ENCODE measurements at places on chromosomes 1 and 21. TPM values are rescaled to one million over a fixed set of nuclear protein-coding genes. Genes with fewer than 3 reads are reported as not detected.

GRCh38 chr1:200786788-200787187 lies 48.1 kb downstream of the CAMSAP2 start:
- DNase-seq, result no peak
- no peak overlapping the region for H3K27ac ChIP-seq
- no peaks in the 10 kb centered on the region for H3K36me3 ChIP-seq
- H3K4me3 ChIP-seq, result no peak overlapping the region
- no peaks in the 10 kb centered on the region for H3K4me1 ChIP-seq

DNA sequence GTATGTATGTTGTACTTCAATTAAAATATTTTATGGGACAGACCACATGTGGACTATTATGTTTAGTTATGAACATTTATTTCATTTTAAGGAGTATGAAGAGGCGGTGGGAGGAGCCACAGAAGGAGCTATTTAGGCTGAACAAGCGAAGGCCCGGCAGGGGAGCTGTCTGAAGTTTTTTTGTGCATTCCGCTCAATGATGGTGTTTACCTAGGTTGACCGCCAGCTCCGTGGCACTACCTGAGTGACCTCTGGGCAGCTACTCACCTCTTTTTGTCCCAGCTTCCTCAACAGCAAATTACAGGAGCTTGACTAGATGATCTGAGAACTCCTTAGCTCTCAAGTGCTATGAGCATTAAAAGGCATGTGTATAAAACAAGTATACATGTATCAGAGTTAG lies 32.7 kb upstream of the C1orf198 start:
- no peaks in the 10 kb centered on the region for H3K27me3 ChIP-seq
- no peak overlapping the region for H3K4me3 ChIP-seq
- DNase-seq, result no peak
- no peak overlapping the region for H3K27ac ChIP-seq
- no peaks in the 10 kb centered on the region for H3K36me3 ChIP-seq

The SGIP1 gene
- total RNA-seq, result 3.1 TPM

DNA sequence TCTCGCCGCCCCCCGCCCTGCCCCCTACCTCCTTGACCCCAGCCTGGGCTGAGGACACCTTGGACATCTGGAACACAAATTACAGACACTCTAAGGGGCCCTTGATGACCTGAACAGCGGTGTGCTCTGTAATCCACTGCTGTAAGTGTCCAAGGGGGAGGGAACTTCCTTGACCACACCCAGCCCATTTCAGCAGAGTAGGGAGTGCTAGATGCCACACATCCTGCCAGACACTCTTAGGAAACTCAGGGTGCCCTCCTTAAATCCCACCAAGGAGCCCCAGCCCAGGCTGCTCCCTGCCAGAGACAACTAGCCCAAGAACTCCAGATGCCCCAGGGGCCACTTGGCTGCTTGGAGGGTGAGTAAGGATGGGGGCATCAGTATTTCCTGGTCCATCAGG lies 282.2 kb downstream of the RRAGC start:
- H3K27me3 ChIP-seq, result peaks cover 23% of the 10 kb centered on the region
- no peaks in the 10 kb centered on the region for H3K4me1 ChIP-seq
- DNase-seq, result no peak

GRCh38 chr1:78292361-78292760 lies 198.4 kb upstream of the PTGFR start:
- no peak overlapping the region for H3K4me3 ChIP-seq
- no peak overlapping the region for H3K27ac ChIP-seq
- DNase-seq, result no peak
- no peaks in the 10 kb centered on the region for H3K27me3 ChIP-seq

- H3K27me3 ChIP-seq, result no peaks in the 10 kb centered on the region
- peak; percentile 86 for DNase-seq
- peak overlapping the region; percentile 21 for H3K27ac ChIP-seq
- no peaks in the 10 kb centered on the region for H3K36me3 ChIP-seq
- H3K4me1 ChIP-seq, result peaks cover 5% of the 10 kb centered on the region
These were observed 80.3 kb upstream of the ARTN start for GRCh38 chr1:43853161-43853921.

GRCh38 chr1:235050911-235051360 lies 77.7 kb downstream of the TOMM20 start:
- no peak for DNase-seq
- H3K4me3 ChIP-seq, result no peak overlapping the region
- no peaks in the 10 kb centered on the region for H3K27me3 ChIP-seq
- peak overlapping the region; percentile 4 for H3K27ac ChIP-seq

GRCh38 chr1:199129247-199129646 lies 490.4 kb downstream of the PTPRC start:
- no peak overlapping the region for H3K27ac ChIP-seq
- H3K36me3 ChIP-seq, result no peaks in the 10 kb centered on the region
- no peaks in the 10 kb centered on the region for H3K4me1 ChIP-seq
- DNase-seq, result no peak
- no peak overlapping the region for H3K4me3 ChIP-seq

- no peaks in the 10 kb centered on the region for H3K4me1 ChIP-seq
- no peaks in the 10 kb centered on the region for H3K27me3 ChIP-seq
- no peak overlapping the region for H3K4me3 ChIP-seq
- no peaks in the 10 kb centered on the region for H3K36me3 ChIP-seq
- DNase-seq, result no peak
These were observed 1173.8 kb upstream of the TMPRSS15 start for GRCh38 chr21:19577381-19577780.

The ALPL gene
- total RNA-seq, result 1.7 TPM

DNA sequence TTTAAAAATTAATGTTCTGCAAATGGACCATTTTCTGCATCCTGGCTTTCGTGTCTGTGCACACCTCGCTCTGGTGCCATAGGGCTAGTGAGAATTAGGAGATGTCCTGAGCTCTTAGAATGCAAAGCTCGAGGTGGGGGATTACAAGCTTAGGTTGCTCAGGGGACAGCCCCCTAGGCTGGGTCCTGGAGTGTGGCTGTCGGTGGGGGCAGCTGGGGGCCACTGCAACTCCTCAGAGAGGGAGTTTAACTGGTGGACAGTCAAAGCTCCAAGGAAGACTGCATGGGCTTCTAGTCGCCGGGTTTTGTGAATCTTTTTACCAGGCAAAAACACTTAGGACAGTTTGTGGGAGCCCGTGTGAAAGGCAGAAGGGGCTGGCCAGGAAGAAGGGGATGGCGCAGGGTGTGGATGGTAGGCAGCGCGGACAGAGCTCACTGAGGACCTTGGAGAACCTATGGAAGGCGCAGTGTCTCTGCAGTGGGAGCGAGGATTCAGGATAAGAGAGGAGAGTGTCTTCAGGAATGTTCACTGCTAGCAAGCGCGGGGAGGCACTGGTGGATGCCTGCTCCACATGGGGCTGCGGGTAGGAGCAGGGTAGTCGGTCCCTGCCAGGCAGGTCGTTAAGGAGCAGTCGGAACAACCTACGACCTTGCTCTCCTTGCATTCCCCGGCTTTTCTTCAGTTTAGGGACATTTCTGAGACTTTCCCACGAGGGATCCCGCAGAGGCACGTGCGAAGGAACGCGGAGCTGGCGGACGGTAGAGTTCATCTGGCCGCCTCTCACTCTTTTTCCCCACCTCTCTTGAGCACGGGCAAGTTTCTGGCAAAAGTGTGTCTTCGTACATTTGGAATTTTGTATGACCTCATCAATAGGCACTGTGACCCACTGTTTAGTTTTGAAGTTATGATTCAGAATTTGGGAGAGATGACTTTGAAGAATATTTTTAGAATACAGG lies 12.9 kb upstream of the KCNE1 start:
- H3K27me3 ChIP-seq, result no peaks in the 10 kb centered on the region
- H3K4me1 ChIP-seq, result peaks cover 18% of the 10 kb centered on the region
- peak overlapping the region; percentile 93 for H3K27ac ChIP-seq
- peak overlapping the region; percentile 28 for H3K4me3 ChIP-seq
- peaks cover 7% of the 10 kb centered on the region for H3K36me3 ChIP-seq

GRCh38 chr1:61221642-61222041 lies 139.3 kb downstream of the NFIA start:
- H3K27ac ChIP-seq, result no peak overlapping the region
- H3K36me3 ChIP-seq, result no peaks in the 10 kb centered on the region
- DNase-seq, result no peak
- no peaks in the 10 kb centered on the region for H3K4me1 ChIP-seq

- DNase-seq, result peak; percentile 58
- no peaks in the 10 kb centered on the region for H3K27me3 ChIP-seq
- H3K27ac ChIP-seq, result no peak overlapping the region
- H3K4me3 ChIP-seq, result no peak overlapping the region
These were observed 61.4 kb upstream of the DIRAS3 start for GRCh38 chr1:68111519-68112436.

DNA sequence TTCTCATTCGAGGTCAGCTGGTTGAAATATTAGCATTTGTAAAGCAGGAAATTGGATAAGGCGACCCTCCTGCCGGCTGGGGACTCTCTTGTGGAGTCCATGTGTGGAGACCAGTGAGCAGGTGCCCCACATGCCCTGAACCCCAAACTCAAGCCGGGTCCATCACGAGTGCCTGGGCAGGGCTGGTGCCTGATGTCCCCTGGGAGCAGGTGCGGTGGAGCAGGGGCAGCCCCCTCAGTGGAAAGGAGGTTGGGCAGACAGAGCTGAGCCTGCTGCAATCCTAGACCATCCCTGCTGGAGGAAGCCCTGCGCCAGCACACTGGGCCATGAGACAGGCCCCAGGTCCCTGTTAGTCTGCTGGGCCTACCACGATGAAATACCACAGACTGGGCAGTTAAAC lies 395.6 kb downstream of the NPHP4 start:
- H3K4me1 ChIP-seq, result no peaks in the 10 kb centered on the region
- H3K27ac ChIP-seq, result no peak overlapping the region
- peak; percentile 4 for DNase-seq
- H3K4me3 ChIP-seq, result no peak overlapping the region

The WNT2B gene
- 5.9 TPM for total RNA-seq

The VPS72 gene
- 38.8 TPM for total RNA-seq

DNA sequence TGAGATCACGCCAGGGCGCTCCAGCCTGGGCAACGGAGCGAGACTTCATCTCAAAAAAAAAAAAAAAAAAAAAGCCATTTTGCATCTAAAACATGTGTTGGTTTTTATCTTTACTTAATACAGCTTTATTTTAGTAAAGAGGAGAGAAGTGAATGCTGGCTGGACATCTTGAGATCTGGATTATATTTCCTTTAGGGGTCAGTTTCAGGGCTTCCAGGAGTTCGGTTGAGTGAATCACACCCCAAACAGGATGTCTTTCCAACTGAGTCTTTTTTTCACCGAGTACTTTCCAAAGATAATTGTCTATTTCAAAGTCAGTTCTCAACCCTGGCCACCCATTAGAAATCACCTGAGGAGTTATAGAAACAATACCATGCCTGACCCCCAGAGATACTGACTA lies 16.6 kb upstream of the IPP start:
- H3K4me1 ChIP-seq, result no peaks in the 10 kb centered on the region
- no peak overlapping the region for H3K4me3 ChIP-seq
- no peaks in the 10 kb centered on the region for H3K36me3 ChIP-seq
- no peak for DNase-seq
- H3K27ac ChIP-seq, result no peak overlapping the region

The OPRD1 gene
- 0.16 TPM for total RNA-seq

GRCh38 chr1:26582836-26583460 lies 53.4 kb downstream of the RPS6KA1 start:
- H3K4me3 ChIP-seq, result no peak overlapping the region
- no peaks in the 10 kb centered on the region for H3K36me3 ChIP-seq
- no peak overlapping the region for H3K27ac ChIP-seq
- DNase-seq, result no peak
- H3K27me3 ChIP-seq, result no peaks in the 10 kb centered on the region

GRCh38 chr21:36744560-36745231 lies 45.8 kb downstream of the SIM2 start:
- H3K4me3 ChIP-seq, result no peak overlapping the region
- H3K27me3 ChIP-seq, result peaks cover 8% of the 10 kb centered on the region
- no peak for DNase-seq
- no peaks in the 10 kb centered on the region for H3K4me1 ChIP-seq
- H3K36me3 ChIP-seq, result no peaks in the 10 kb centered on the region

DNA sequence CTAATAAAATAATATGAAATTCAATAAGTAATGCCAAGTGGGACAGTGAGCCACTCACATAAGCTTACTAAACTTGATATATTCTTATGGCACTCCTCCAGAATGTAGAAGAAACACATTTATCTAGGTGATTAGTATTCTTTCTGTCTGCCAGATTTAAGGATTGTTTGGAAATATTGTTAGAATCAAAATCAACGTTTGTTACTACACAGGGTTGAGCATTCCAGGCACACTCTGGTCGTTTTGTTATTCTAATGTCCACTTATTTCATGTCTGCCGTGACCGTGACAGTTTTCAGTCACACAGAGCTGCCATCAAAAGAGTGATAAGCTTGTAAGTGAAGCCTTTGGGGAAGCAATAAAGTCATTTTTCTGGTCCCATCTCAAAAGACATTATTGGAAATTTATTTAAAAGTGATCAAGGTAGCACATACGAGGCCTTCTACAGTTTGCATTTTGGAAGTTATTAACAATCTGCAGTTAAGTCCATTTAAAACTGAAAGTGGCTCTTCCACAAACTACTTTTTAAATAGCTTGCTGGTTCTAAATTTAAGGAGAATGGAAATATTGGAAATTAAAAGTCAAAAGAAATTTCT lies 38.0 kb downstream of the NFIA start:
- H3K4me1 ChIP-seq, result peaks cover 6% of the 10 kb centered on the region
- no peak overlapping the region for H3K27ac ChIP-seq
- no peaks in the 10 kb centered on the region for H3K36me3 ChIP-seq
- H3K4me3 ChIP-seq, result no peak overlapping the region
- H3K27me3 ChIP-seq, result no peaks in the 10 kb centered on the region

The NBPF4 gene
- total RNA-seq, result 0.59 TPM

- DNase-seq, result peak; percentile 69
- H3K27me3 ChIP-seq, result no peaks in the 10 kb centered on the region
- H3K27ac ChIP-seq, result no peak overlapping the region
- no peak overlapping the region for H3K4me3 ChIP-seq
These were observed 34.6 kb downstream of the DNTTIP2 start for GRCh38 chr1:93844262-93845045.

GRCh38 chr1:230280054-230280795 lies 145.9 kb downstream of the PGBD5 start:
- peaks cover 5% of the 10 kb centered on the region for H3K4me1 ChIP-seq
- H3K27ac ChIP-seq, result no peak overlapping the region
- no peak overlapping the region for H3K4me3 ChIP-seq
- no peaks in the 10 kb centered on the region for H3K27me3 ChIP-seq
- H3K36me3 ChIP-seq, result no peaks in the 10 kb centered on the region

All from colonic mucosa (tissue), 4 donors.